Astrocyte of the spinal cord (primary cell): ENCODE measurements at places on chromosomes 4 and X.

DNA sequence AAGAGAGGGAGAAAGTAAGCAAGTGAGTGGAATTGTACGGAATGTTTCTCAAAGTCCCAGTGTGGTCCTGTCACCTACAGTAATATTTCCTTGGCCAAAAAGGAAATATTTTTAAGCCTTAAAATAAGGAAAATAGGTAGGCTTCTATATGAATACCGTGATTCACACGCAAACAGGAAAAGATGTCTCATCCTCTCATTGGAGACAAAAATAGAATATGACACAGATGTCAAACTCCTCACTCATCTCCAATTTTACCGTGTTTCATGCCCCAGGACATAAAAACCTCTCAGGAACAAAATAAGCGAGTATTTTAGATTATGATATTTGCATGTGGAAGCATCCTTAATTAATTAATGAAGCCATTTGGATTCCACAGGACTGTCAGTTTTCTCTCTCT lies 1269.5 kb downstream of the RAPGEF2 start:
- DNase-seq: no peak

DNA sequence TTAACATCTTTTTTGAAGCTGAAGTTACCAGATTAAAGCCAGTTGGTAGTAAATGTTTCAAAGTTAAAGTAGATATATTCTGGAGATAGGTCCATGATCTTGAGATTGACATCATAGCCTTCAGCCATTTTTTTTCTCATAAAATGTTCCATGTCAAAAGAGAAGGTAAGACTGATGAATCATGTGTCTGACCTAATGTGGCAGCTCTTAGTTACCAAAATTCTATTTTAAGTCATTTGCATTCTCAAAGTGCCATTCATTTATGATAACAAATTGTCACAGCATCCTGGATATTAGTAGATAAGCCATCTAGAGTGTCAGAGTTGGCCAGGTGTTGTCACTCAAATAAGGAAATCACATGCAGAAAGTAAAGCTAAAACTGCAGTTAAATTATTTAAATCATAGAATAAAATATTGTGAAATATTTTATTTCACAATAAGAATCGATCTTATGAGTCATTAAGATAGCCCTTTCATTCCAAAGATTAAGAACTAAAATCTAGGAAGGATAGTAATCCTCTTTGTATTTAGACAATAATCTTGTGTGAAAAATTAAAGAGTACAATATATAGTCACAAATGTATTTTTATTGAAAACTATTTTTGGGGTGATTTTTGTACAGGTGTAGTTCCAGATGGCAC lies 65.7 kb upstream of the ADAD1 start:
- no peak for DNase-seq

- no peak for DNase-seq
Measured at GRCh38 chrX:112866175-112866574, 25.5 kb upstream of the AMOT start.

- no peak for DNase-seq
Measured at GRCh38 chrX:27548624-27549023, 41.5 kb upstream of the DCAF8L2 start.

- DNase-seq: no peak
Measured at GRCh38 chrX:1592470-1593142, 1.2 kb downstream of the AKAP17A start.

DNA sequence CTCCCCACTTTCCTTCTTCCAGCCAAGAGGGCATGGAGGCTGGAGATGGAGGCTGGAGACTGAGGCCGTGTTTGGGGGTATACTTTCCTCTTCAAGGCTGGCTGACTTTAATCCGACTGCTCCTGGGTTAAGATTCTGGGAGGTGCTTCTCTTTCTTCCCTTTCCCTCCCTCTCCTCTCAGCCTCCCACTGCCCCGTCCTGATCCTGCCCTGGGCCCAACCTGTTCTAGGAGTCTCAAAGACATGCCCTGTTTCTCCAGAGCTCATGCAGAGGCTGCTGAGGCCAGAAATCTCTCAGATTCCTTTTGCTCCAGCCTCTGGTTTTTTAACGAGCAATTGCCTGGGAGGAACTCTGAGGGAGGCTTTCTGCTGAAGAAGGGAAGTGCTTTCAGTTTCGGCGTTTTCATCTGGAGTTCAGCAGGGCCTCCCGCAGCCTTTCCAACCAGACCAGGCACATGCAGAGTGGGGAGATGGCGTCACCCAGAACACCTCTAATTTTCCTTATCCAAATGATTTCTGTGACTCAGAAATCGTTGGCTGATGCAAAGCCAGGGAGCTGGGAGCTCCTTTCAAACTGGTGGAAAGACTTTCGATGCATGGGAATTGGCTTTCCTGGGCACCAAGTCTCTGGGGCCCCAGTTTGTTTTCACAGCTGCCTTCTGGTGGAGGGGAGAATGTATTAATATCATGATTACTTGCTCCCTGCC lies 34.5 kb upstream of the FAM9C start:
- peak; percentile 91 for DNase-seq

DNA sequence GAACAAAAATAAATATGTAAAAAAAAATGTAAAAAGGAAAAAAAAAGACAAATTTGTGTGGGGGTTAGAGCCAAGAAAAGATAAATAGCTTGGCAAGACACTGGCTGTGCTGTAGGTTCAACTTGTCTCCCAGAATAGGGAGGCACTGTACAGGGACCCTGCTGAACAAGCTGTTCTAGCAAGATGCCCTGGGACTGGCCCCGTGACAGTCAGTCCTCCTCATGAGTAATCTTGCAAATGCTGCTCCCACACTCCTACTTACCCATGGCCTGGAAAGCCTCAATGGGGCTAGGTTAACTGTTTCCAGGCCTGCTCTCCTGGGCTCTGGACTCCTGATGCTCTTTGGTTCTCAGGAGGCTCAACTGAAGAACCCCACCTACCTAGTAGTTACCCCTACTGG lies 106.8 kb downstream of the ATG4A start:
- DNase-seq: no peak

GRCh38 chrX:121135488-121136207 lies 88.2 kb downstream of the GLUD2 start:
- DNase-seq: no peak

GRCh38 chrX:47578692-47579091 lies 3.5 kb upstream of the TIMP1 start:
- no peak for DNase-seq

- DNase-seq: no peak
Measured at GRCh38 chr4:57122959-57123358, 12.8 kb upstream of the IGFBP7 start.

DNA sequence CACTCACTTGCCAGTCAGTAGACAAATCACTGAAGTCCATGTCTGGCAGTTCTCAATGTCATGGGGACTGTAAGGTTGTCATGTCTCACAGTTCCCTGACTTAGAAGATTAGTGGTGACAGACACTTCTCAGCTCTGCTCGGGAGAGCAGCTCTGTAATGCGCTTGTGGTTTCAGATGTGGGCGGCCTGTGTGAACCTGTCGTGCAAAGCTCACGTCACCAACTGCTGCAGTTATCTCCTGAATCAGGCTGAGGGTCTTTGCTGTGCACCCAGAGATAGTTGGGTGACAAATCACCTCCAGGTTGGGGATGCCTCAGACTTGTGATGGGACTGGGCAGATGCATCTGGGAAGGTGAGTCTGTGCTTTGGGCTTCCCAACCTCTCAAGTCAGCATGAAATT lies at the start of gene IL9R:
TSS of gene IL9R (plus strand) at position 261 of the 400 bp plus-strand sequence. CDS start at position 325, 64 bp downstream.
- DNase-seq: no peak

DNA sequence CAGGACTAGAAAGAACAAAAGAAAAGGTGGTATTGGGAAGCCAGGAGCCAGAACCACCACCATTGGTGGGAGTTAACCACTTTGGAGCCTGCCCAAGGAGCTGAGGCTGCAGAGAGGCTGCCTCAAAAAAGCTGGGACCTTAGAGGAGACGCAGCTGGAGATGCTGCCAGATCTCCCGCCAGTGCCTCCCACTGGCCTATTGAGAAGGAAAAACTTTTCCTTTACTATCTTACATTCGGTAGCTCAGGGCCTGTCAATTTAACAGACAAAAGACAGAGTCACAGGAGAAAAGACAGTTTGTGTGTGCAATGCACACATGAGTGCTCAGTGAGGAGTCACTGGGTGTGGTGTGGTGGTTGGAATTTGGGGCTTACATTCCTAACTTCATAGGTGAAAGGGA lies 52.4 kb upstream of the HPSE start:
- DNase-seq: no peak

GRCh38 chr4:87497578-87497977 lies 31.6 kb downstream of the SPARCL1 start:
- DNase-seq: no peak

DNA sequence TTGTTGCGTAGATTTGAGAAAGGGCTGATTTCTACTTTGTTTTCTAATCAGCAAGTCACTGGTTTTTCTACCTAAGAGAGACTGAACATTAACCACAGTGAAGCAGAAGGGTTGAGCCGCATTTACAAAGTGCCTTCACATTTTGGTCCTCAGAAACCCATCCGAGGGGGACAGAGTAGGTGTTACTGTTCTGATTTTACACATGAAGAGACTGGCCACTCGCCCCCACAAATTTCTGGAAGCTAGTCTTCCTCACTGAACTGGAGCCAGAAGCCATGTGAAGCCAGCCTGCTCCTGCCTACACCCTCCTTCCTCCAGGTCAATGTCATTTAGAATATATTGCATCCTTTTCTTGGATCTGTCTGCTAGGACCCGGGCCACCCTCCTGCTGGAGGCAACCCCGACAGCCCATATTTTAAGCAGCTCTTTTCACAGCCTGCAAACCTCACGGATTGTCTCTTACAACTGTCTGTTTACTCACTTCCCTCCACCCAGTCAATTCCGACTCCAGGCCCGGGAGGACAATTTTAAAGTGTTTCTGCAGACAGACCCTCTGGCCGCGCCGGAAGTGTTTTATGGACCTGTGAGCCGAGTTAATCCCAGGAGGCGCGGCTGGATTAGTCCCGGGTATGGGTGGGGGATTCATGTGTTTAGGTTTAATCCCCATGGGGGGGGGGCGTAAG lies 73.2 kb upstream of the BCOR start:
- DNase-seq: no peak

DNA sequence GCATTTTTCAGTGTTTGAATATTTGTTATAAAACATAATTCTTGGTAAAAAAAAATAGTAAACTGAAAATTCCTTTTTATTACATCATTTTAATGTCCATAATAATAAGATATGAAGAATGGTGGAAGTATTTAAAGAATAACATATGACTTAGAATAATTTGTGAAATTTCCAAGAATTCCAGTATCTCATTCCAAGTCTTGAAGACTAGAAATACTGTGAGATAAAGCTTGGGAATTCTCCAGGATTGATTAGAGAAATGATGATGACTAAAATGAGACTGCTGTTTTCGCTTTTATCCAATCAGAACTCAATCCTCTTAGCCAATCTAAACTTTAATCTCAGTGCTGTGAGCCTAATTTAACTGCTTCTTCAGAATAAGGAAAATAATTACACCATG lies 184.2 kb upstream of the HCCS start:
- DNase-seq: no peak

DNA sequence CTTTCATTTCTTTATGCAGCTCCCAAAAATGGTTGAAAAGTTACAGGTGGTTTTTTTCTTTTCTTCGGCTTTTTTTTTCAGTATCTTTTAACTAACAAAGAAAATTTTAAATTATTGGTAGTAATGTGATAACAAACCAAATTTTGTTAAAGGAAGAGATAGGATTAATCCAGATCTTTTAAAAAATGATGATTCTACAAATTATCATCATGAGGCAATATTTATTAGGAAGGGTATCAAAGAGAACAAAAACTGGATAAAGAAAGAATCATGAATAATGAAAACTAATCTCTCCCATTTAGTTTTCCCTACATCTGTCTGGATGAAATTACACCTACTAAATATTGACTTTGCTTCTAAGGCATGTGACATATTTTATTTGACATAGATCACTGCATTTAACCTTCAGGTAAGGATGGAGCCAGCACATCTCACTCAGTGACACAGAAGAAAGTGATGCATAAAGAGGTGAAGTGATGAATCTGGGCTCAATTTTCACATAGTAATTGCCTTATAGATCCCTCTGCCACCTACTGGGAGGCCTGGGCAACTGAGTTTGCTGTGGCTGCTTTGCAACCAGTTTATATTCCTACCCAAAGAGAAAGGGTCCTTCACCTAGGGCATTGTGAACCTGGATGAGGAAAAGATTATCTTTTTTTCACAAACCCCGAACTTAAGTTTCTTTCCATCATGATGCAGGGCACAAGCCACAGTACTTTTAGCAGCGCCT lies 155.6 kb downstream of the HNRNPD start:
- no peak for DNase-seq

DNA sequence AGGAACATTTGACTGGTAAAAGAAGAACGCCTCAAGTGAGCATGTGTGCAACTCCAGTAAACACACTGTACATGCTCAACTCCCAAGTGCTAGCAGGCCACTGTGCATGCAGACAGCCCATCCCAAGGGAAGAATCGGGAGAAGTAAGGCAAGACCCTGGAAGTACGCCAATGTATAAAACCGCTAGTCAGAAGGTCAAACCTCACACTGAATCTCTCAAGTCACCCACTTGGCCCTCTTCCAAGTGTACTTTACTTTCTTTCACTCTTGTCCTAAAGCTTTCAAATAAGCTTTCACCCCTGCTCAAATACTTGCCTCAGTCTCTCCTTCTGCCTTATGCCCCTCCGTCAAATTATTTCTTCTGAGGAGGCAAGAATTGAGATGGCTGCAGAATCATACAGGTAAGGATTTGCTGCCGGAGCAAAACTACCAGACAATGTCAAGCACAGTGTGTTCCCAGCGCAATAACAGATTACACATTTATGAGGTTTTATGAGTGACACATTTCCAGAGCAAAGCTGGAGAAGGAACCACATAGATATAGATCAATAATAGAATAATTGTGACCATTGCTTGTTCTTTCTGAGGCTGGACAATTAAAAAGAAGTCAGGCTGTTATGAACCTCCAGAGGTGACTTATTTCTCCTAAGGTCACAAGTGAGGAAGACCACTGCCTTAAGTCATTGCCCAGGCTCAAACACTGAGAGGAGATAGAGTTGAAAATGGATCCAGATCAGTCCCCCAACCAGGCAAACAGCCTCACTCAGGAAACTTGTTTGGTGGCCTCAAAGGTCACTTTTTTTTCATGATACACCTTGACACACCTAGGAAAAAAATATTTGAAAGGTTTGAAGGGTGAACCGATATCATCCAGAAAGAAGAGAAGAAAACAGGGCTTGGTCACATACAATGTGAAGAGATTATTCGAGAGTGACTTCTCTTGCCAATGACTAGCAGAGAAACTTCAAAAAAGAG lies 26.3 kb downstream of the CXCL1 start:
- DNase-seq: no peak

DNA sequence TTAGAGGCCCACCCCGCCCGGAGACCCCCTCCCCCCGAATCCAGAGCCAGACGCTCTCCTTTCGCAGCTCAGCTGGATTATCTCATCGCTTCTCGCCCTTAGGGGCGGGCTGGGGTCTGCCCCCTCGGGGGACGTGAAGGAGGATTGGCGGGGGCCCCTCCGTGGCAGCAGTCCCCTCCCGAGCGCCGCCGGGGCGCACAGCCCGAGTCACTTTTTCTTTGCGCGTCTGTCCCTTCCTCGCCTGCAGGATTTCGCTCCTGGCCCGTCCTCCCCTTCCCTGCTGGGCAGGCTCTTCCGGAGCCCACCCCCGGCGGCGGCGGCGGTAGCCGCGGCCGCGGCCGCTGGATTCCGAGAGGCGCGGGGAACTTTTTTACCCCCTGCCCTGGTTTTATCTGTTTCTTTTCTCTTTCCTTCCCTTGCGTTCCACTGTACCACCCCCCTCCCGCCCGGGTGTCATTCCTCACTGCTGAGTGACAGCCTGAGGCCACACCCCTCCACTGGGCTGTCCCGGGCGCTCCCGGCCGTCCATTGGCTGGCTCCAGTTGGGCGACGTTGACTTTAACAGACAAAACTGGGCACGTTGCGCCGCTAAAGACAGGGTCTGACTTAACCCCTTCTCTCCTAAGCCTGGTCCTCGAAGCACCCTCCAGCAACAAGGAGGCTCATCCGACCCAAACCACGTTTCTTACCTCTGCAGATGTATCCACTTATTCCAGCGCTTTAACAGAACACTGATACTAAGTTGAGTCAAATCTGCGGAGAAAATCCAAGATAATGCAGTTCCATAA lies 492 bp upstream of the NKX3-2 start:
- peak; percentile 68 for DNase-seq
